ENCODE measurements at places on chromosomes 3 and 15.

DNA sequence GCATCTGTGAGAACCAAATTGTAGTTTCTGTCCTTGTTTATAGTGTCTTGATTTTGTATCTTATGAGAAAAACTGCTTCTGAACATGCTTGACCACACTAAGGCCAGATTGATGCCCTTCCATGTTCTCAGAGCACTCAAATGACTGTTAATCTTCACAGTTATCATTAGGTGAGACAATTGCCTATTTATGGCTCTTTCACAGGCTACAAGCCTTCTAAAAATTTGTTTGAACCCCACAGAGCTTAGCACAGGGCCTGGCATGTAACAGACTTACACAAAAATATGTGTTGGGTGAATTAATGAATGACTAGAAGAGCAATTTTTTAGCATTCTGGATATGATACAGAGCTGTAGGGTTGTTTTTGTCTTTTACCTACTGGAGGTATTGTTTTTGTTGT is 43.1 kb downstream of the BTLA start:
- no peak for DNase-seq

DNA sequence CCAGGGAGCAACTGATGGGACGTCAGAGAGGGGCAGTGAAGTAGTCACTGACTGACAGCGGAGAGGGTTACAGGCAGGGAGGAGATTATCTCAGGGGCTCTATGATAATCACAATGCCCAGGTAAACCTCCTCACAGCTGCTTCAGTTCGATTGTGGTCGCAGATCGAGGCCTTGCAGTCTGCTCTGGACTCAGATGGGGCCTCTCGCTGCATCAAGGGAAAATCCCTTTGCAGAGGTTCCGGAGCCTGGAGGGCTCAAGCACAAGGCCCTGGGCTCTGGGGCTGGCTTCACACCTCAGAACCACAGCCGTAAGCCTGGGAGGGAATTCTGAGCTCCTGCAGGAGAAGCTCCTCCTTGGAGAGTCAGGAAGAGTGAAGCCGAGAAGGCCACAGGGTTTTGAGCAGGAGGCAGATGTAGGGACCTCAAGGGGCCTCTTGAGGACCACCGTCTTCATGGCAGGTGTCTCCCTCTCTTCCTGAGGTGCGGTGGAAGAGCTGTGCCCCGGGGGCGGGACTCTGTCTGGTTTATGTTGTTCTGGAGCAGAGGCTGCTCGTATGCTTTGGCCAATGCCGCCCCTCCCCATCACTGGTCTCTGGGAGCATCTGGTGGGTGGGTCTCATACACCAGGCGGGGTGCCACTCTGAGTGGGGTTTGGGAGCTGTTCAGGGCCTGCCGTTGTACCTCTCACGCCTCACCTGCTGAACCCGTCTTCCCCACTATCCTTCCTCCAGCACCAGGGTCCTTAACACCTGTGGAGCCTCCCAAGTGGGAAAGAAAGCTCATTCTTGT is 19.5 kb upstream of the SNRPA1 start:
- DNase-seq = no peak

GRCh38 chr15:99434506-99435112 is 131.2 kb upstream of the MEF2A start:
- no peak for DNase-seq

DNA sequence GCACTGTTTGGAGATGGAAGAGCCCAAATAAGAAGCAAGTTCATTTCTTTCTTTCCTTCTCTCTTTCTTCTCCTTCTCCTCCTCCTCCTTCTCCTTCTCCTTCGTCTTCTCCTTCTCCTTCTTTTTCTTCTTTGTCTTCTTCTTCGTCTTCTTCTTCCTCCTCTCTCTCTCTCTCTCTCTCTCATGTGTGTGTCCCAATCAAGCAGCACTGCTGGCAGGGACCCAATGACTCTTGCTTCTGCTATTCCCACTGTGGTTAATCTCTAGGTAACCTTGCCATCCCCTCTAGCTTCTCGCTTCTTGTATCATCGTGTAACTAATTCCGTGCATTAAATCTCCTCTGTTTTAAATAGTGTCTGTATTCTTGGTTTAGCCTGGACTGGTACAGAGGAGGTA is 26.1 kb upstream of the ZNF280D start:
- peak; percentile 20 for DNase-seq

DNA sequence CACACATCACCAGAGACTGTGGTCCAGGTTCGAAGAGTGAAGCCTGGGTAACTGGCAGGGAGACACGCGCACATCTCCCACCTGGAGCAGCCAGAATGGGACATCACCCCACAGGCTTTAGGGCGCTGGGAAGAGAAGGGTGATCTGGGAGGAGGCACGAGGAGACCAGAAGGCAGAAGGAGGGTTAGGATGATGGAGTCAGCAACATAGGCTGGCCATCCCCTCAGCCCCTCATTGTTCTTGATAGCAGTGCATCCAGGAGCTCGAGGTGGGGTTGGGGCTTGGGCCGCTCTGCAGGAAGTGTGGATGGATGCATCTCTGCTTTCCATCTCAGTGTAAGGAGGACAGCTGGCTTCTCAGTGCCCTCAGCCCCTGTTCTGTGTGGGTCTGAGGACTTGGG is 15.2 kb downstream of the PLA2G4F start:
- DNase-seq = no peak

GRCh38 chr3:114904633-114905032 is 242.5 kb downstream of the ZBTB20 start:
- DNase-seq = no peak

DNA sequence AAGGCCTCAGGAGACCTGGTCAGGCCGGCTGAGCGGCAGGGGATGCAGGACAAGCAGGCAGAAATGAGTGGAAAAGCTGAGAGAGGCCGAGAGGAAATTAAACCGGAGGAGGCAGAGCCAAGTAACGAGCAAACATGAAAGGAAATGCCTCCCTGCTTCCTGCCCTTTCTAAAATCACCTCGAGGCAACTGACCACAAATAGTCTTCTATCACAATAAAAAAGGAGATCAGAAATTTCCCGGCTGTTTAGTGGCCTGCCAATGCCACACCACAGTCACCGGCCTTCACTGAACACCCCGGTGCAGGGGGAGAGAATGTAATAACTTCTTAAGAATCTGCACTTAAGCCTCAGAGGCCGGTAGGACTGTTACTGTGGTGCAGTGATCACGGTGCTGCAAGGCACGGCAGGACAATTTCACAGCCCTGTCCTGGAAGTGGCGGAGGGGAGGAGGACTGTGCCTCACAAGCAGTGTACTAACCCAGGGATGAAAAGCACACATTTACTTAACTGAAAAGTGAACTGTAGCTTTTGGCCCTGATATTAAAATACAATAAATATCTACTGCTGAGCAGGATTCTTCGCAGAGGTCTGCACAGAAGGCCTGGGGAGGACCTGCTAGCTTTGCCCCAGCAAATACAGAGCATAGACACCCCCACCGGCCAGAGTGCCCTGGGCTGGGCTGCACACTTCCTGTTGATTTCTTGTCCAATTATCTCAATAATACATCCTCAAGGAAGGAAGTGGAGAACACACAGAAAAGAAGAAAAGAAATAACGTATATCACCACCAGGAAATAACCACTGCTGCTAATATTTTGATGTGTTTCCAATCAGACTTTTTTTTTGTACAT is 183.5 kb upstream of the NSMCE3 start:
- DNase-seq = no peak

DNA sequence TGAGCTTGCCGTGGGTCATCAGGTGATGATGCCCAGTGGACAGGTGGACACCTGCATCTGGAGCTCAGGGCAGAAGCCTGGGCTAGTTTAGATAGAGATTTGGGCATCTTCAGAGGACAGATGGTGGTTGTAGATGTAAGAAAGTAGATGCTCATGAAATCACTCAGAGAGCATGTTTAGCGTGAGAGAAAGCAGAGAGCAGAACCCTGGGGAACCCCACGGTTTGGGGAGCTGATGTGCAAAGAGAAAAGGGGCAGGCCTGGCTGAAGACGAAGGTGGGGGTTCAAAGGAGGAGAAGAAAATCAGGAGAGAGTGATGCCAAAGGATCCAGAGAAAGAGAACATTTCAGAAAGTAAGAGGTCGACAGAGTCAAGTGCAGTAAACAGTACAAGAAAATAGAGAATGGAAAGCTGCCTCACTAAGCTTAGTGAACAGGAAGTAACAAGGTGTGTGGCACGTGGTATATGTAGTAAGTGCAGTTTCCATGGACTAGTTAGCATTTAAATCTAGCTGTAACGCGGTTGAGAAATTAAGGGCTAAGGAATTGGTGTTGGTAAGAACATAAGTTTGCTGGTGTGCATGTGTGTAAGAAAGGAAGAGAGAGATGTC is 13.5 kb downstream of the TIGIT start:
- DNase-seq = no peak

DNA sequence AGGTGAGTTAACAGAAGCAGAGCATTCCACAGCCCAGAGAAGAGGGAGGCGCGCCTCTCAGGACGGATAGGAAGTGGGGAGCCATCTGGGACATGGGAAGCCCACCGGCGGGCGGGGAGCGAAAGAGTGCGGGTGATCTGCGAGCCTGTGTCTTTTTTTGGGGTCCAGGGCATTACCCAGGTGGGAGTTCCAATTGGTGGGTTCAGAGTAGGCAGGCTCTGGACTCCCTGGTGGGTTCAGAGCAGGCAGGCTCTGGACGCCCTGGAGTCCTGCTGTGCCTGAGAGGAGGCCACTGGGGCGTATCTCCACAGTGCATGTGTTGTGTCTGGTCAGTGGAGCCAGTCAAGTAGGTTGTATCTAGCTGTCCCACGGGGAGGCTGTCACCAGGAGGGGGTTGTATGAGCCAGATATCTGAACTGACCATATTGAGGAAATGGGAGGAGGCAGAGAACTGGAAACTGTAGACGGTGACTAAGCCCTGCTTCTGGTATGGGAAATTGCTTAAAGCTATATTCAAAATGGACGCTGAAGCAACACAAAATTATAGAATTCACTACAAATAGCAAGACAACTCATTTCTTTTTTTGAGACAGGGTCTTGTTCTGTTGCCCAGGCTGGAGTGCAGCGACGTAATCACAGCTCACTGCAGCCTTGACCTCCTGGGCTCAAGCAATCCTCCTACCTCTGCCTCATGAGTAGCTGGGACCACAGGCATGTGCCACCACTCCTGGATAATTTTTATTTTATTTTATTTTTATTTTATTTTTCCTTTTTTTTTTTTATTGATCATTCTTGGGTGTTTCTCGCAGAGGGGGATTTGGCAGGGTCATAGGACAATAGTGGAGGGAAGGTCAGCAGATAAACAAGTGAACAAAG is 34.5 kb upstream of the CHST2 start:
- no peak for DNase-seq

GRCh38 chr15:77208241-77208640 is 137.3 kb upstream of the TSPAN3 start:
- DNase-seq = no peak

DNA sequence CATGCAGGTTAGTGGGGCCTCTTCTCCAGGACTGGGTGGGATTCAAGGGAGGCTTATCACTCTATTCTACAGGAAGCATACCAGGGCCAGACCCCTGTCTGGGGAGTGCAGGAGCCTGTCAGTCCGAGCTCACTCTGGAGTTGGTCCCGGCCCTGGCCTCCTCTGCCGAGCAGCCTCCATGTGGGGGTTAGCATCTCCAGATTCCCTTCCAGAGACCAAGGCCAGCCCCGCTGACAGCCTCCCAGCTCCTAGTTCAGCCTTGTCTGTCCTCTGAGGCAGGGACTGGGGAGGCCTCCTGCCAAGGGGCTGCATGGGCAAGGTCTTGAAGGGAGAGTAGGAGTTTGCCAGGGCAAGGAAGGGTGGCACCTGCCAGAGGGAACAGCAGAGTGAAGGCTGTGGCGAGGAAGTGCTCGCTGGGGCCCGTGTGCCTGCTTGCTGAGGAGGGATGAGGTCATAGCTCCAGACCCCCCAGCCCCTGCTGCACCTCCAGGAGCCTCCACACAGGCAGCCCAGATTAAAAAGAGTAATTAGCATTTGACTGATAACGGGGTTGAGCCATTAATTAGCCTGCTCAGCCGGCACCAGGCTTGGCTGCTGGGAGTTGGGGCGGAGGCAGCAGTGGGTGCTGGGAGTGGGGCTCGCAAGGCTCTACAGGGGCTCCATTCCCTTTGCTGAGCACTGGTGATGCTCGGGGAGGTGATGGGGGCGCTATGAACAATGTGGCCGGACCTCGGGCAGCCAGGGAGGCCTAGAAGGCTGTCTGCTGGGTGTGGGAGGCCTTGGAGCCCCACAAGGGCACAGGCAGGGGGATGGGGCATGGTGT is 54.3 kb downstream of the DNAJB8 start:
- no peak for DNase-seq

DNA sequence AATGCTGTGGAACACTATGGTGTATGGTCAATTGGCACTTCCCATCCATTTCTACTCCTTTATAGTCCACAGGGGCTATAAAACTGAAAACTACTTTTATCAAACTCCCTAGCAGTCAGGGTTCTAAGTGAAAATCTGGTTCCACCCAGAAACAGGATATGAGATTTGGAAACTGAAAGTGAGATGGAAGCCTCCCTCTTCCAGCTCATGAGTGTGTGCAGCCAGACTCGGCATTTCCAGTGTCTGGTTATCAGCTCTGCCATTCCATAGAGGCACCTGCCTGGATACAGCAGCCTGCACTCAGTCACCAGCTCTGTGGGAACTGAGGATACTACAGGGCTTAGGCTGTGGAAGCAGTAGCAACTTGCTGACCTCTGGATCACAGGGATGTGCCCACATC is 14.7 kb upstream of the PLA2G4F start:
- no peak for DNase-seq

DNA sequence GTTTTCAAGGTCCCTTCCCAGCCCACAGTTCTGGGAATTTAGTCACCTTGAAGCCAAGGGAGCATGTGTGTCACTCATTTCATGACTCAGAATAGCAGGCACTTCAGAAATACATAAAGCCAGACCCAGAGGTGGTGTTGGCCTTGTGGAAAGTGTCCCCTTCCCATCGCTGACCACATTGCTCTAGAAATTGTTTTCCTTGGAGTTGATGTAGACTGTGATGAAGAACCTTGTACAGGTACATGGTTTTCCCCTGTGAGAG is 158.8 kb downstream of the SLCO3A1 start:
- DNase-seq = no peak

DNA sequence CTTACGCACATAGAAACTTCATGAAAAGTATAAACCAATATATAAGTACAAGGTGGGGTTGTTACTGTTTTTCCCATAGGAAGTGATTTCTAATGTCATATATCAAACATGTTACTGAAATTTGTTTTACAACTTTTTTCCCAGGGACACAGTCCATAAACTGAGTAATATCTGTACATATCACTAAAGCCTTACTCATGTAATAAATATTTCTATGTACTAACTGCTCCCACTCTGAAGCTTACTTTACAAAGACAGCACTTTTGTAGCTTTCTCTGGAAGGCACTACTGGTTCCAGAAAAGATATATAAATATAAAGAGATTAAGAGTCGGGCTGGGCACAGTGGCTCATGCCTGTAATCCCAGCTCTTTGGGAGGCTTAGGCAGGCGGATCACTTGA is 91.7 kb downstream of the MYO5A start:
- DNase-seq = no peak

DNA sequence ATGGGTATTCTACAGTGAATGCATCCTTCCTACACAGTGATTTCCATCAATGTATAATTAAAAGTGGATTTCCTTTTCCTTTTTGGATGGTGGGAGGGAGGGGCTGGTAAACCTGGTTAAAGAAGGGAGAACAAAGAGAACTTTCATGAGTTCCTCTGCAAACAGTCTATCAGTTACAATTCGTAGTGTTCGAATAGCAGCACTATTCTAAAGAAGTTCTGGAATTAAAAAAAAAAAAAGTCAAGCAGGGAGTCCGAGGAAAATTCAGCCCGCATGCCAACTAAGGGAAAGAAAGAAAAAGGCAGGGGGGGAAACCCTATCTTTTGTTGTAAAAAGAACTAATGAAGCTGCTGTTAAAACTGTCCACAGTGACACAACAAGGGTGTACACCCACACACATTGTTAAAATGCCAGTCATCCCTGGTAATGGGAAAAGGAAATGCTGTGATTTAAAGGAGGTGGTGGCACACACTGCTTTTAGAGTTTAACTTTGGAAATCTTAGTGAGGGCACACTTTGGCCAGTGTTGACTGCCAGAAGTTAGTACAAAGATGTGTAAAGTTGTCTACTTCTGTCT is 521.2 kb downstream of the ZIC1 start:
- peak; percentile 95 for DNase-seq

Measured in A673 (cell line).